ENCODE measurements at places on chromosomes 7 and 10. TPM values are rescaled to one million over a fixed set of nuclear protein-coding genes. Genes with fewer than 3 reads are reported as not detected.

MOGAT3 gene
- not detected for polyA plus RNA-seq

ZNF804B gene
- polyA plus RNA-seq, result not detected

DNA sequence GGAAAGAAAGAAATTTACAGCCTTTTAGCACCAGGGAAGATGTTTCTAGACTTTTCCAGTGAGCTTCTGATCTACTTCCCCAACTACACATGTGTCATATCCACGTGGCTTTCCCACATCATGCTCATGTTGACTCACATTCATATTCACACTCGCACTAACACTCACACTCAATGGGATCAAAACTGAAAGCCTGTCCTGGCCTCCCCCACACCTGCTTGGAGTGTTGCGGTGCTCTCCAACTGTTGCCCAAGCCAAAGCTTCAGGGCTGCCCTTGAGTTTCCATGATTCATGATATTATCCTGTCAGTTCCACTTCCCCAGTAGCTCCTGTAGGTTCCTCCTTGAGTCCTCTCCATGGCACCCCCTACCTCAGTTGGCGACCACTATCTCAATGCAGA, 444.4 kb downstream of the GATA3 start:
- DNase-seq, result no peak

CYP2C8 gene
- polyA plus RNA-seq, result 0.05 TPM

DNA sequence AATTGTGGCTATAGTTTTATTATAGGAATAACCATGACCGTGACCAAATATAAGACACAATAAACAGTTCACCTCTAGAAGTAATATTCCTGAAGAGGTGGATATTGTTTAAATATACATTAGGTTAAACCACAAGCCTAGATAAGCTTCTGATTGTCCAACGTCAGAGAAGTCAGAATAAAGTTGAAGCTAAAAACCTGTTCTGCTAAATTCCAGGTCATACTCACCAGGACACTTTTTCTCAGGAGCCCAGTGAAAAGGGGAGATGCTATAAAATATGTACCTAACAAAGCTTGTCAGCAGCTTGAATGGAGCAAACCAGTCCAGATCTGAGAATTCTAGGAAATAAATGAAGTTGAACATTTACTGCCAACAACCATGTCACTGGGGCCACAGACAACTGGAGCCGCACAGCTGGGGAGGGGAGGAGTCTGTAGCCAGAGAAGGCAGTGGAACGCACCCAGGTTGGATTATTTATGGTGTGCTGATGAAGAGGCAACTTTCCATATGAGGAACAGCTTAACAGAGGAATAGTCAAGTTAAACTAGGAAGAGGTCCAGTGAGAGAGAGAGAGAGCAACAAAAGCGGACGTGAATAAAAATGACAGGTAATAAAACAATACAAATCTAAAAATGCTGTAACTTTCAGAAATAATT, 191.1 kb downstream of the ZNF438 start:
- DNase-seq, result peak; percentile 31

GRCh38 chr7:33868166-33868565, 37.2 kb upstream of the BMPER start:
- peak; percentile 69 for DNase-seq

DNA sequence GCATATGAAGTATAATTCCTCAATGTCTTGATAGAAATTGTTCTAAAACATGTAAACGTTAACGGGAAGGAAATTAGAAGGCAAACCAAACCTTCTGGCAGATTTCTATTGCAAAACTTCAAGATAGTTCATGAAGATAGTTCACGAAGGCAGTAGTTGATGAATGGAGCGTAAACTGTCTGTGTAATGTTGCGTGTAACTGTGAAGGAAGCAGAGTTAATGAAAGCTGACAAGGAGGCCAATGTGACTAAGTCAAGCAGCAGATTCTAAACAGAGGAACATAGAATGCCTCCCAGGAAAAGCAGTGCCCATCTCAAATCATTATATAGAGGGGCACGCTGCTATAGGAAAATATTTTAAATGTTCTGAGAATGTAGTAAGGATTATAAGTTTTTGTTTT, 659.7 kb upstream of the IGFBP3 start:
- DNase-seq, result no peak

CPED1 gene
- polyA plus RNA-seq, result 28.7 TPM

DNA sequence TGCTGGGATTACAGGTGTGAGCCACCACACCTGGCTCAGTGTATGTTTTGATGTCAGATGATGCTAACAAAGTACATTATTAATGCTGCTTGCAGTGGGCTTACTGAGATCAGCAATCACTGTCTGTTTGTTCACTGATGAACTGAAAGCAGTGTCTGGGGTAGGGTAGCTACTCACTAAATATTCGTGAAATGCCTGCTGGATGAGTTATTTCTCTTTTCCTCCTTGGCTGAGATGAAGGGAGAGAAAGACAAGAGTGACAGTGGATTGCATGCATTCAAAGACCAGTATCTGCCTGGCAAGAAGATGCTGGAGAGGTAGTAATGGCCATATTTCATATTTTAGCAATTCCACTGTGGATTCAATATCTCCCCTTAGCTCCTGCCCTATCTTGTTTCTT, 32.3 kb downstream of the FAM107B start:
- DNase-seq, result no peak

OR6B1 gene
- not detected for polyA plus RNA-seq

HMX3 gene
- not detected for polyA plus RNA-seq

DLG5 gene
- 28.6 TPM for polyA plus RNA-seq

- no peak for DNase-seq
Observed at GRCh38 chr7:40810274-40810673, 675.5 kb downstream of the SUGCT start.

DNA sequence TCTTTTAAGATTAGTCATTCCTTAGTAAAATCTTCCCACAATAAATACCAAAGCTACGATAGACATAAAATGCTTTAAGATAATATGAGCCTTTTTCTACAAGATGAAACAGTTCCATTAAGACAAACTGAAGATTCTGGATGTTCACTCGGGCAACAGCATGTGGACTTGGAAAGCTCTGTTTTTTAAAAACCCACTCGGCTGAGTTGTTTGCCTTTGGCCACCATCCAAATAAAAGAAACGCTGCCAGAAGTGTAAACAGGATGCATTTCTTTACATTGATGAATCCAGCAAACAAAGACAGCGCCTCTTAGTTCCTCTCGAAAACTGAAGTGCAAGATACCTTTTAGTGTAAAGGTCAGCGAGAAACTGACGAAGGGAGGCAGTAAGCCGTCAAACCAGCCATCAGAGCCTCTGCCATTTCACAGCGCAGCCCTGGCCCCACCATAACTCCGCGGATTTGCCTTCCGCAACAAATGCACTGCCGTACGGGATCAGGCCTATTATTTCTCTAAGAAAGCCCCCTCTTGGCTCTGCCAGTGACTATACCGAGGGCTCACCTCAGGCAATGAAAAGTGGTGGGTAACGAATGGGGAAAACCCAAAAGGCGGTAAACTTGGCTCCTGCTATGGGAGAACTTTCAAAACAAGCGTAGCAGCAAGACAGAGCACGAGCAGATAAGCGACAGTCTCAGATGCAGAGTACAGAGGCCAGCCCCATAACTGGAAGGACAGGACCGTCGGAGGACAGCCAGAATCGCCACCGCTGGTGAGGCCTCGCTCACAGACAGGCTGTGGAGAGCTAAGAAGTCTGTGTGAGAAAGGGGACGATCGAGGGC, 41.4 kb downstream of the GNA12 start:
- DNase-seq, result peak; percentile 72

GSTO2 gene
- 1.1 TPM for polyA plus RNA-seq

DNA sequence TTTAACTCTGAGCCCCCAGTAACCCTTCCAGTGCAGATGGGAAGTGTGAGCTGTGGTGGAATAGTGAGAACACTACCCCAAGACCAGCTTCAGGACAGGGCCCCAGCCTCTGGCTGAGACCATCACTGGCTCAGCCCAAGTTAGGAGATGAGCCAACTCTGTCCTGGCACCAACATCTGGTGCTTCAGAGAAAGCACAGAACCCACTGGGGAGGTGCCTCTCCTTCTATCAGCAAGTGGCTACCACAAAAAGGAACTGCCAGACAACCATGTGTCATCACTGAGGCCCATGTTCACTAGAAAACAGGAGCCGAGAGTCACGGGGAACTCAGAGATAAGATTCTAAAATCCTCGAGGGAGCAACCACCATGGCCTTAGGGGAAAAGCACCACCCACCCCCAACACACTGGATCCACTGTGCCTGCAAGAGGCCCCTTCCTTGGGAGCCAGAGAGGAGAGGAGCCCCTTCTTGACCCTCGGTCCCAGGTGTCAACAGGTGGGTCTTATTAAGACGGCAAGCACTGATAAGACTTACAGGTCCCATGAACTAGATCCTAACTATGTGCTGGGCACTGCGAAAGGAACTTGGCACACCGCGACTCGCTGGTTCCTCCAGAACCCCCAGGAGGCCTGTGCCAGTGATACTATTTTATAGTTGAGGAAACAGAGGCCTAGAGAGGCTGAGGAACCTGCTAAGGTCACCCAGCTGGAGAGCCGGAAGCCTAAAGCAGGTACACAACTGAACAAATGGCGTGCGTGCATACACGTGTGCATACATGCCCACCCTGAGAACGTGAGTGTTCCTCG, 102.7 kb downstream of the FAM53B start:
- peak; percentile 62 for DNase-seq

GRCh38 chr10:122243550-122243949, 27.5 kb upstream of the BTBD16 start:
- DNase-seq, result no peak

PDZD7 gene
- polyA plus RNA-seq, result 1.5 TPM

DNA sequence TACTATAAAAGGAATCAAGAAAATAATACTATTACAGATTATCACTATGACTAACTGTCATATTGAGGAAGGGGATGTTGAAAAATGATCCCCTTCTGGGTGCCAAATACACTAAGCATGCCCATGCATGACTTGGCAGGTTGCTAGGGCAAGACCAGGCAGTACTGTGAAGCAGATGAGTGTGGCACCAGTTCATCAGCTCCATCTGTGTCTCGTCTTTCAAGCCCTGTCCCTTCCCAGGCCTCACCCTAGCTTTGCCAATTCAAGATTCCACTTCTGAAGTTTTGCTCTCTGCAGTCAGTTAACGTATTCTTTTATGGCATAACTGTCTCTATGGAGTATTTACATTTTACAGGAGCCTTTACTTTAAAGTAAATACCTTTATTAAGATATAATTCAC, 135.6 kb upstream of the HPS1 start:
- DNase-seq, result no peak

DNA sequence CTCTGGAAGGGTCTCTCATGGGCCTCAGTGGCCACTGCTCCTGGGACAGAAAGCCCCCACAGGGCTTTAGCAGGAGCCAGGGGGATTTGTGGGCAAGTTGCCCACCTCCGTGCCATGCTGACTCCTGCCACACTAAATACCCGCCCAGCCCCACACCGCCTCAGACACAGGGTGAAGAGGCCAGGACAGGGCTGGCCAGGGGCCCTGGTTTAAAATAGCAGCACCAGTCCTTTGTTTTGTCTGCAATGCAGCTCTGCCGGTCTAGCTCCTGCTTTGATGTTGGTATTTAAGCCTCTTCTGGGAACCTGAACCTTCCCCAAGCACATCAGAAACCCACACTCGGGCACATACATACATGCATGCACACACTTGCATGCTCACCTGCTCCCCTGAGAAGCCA, 14.4 kb upstream of the TNRC18 start:
- no peak for DNase-seq

- peak; percentile 75 for DNase-seq
Observed at GRCh38 chr10:14008740-14009080, 322.0 kb downstream of the FRMD4A start.

GRCh38 chr7:121046893-121047468, 58.5 kb downstream of the CPED1 start:
- DNase-seq, result no peak

NPC1L1 gene
- 0.03 TPM for polyA plus RNA-seq

DNA sequence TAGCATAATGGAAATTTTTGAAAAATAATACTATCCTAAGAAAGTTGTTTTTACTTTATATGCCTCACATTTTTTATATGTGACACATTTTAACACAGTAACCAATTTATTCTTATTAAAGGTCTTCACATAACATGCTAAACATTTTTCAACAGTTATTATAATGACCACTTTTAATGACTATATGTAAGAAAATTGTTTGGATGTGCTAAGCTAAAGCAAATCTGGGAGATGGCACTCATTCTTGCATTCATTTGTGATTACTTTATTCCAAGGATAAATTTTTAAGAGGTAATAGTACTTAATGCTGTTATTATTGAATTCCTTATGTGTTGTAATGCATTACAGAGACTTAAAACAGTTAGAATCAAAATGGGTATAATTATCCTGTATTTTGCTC, 88.1 kb downstream of the ANKIB1 start:
- DNase-seq, result no peak

DNA sequence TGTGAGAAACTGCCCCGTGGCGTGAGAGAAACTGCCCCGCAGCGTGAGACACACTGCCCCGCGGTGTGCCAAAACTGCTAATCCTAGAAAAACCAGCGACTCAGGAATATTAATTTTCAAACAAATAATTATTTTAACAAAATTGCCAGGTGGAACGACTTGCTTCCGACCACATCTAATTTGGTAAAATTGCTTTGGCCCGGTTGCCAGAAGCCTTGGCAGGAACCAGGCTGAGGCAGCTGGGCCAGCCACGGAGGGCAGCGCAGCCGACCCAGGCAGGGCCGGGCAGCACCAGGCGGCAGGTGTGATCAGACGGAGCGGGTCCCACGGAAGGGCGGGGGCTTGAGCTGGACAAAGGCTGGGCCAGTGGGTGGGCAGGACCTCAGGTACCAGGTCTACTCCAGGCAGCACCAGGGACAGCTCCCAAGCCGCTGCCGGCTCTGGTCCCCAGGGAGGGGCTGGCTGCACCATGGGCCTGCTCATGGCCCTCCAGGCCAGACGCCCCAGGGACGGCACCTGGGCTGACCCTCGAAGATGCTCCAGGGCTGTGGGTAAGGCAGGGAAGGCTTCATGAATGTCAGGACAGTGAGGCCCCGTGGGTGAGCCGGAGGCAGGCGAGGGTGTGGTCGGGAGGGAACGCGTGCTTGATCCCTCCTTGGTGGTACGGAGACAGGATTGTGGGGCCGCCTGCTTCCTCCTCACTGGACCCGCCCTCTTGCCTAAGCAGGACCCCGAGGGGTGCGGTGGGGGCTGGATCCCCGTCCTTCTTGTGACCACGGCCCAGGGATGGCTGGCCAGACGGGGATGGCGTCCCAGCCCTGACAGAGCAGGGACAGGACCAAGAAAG, 7.7 kb upstream of the ADGRA1 start:
- DNase-seq, result no peak

GRCh38 chr7:69844264-69844868, 246.1 kb downstream of the AUTS2 start:
- no peak for DNase-seq

DNA sequence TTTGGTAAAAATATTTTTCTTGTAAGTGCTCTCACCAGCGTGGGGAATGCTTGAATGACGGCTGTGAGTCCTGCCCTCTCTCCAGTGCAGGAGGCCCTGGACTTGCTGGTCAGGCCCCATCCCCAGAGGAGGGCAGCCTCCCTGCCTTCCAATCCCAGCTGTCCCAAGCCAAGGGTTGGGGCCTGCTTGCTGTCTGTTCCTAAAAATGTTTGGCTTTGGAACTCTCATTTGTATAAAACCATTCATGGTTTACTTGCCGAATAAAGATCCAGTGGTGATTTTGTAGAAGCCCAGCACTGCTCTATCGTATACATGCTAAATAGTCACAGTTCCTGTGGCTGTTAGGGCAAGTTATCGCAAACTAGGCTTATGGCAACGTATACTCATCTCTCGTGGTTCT, 121.7 kb downstream of the GLRX3 start:
- DNase-seq, result no peak

- DNase-seq, result peak; percentile 94
Observed at GRCh38 chr10:58662314-58662713, 149.6 kb downstream of the BICC1 start.

Data from IMR-90 (cell line).